NCI-H2029 (cell line): ENCODE measurements at places on chromosomes 12 and 14.

- DNase-seq = no peak
Observed at GRCh38 chr14:24863968-24864684, 185.8 kb downstream of the STXBP6 start.

DNA sequence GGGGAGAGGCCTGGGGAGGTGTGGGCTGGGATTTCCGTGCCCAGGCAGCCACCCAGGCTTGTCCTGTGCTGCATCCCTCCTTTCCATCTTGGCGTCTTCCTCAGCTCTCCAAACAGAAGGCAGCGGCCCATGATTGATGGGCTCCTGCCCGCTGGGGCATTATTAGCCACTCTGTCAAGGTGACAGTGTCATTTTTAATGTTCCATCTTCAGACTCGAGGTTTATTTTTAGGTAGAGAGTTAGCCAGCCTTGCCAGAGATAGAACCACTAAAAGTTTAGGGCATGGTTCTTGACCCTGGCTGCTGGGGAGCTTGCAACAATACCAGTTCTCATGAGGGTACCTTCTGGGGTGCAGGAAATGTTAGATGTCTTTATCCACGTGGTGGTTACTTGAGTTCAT is 90.1 kb downstream of the AACS start:
- no peak for DNase-seq

GRCh38 chr14:96338551-96338950 is 24.6 kb downstream of the ATG2B start:
- DNase-seq = no peak

DNA sequence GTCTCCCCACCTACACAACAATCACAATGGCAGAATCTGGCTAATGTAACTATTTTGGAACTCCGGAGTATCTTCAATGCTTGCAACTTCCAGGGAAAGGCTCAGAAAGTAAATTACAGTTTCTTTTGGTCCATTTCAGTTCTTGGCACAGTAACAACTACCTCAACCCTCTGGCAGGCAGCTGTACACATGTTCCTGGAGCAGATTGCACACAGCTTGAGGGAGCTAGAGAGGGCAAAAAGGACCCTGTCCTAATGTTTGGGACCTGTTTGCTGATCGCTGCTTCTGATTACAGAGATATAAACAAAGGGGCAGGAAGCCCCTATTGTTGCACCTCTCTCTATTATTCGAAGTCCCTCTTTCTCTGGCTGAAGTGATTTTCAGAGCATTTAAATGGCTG is 35.2 kb upstream of the SLC38A1 start:
- DNase-seq = no peak

- no peak for DNase-seq
Observed at GRCh38 chr12:49961111-49961922, at the start of gene AQP5. Gene AQP5, plus strand, starts transcription at chr12:49961872. Its CDS starts 146 bp downstream, at chr12:49962018.

GRCh38 chr12:80709811-80710726 is 2.6 kb downstream of the MYF6 start:
- DNase-seq = no peak

DNA sequence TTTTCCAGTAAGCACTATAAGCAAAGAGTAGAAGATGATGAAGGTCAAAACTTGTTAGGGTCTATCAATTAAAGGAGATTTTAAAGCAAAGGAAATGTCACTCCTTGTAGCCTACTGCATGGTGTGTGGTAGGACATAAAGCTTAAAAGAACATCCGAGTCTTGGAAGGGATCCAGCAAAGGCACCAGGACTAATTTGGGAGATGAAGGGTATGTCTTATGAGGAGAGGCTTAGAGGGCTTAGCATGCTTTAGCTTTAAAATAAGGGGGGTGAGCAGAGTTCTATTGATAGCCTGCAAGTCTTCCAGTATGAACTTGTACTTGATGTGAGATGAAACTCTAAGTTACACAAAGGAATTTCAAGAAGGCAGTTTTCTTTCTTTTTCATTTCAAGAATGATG is 11.8 kb upstream of the MYBPC1 start:
- DNase-seq = no peak

DNA sequence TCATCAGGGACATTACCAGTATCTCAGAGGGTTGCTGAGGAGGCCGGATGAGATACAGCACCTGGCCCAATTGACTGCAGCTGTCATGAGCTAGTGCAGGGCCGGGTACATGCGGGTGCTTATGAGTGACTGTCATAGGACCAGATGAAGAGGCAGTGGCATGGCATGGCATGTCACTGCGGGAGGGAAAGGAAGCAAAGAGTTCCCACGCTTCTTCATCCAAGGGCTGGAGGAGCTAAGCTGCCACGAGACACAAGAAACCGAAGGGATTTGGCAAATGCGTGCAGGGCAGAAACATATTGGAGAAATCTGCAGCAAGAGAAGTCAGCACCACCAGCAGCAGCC is 10.7 kb upstream of the GPX2 start:
- DNase-seq = no peak

- peak; percentile 86 for DNase-seq
Observed at GRCh38 chr14:101028971-101029667, 125.6 kb upstream of the RTL1 start.

- DNase-seq = no peak
Observed at GRCh38 chr12:93229494-93230325, 148.0 kb upstream of the NUDT4 start.

- DNase-seq = no peak
Observed at GRCh38 chr12:2998789-2999264, 39.6 kb downstream of the TEAD4 start.

DNA sequence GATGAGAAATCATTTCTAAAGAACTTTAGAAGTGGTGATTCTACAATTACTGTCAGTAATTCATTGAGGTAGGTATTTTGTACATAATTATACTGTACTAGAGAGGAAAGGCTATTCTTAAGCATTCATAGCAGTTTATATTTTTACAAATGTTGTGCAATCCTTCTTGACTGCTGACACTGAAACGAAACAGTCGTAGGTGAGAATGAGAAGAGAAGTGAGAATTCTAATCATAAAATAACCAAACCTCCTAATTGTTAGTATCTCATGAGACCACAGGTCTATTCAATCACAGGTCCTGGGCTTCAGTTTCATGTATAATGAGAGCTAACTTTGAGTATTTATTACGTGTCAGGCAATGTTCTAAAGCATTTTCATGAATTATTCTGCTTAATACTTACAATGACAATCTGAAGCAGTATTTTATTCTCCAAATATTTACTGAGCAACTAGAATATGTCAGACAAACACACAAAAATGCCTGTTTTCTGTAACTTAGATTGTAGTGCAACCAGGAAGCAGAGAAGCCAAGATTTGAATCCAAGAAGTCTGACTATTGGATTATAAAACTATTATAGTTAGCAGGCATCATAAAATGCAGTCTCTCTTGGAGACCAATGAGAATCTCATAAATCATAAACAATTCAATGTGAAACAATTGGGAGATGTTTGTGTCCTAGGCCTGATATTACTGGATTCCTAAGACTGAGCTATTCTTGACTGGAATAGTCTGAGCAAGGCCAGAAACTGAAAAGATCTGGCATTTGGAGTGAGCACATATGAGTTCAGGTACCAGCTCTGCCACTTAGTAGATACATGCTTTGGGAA is 24.3 kb downstream of the RERG start:
- no peak for DNase-seq

DNA sequence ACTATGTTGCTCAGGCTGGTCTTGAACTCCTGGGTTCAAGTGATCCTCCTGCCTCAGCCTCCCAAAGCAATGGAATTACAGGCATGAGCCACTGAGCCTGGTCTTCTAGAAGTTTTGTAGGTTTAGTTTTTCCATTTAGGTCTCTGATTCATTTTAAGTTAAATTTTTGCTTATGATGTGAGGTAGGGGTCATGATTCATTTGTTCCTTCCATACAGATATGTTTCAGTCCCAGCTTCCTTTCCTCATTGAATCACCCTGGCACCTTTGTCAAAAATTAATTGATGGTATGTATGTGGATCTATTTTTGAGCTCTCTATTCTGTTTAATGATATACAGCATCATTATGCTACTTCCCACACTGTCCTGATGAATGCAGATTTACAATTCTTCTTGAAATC is 25.6 kb upstream of the CABP1 start:
- DNase-seq = no peak

GRCh38 chr12:32104572-32105355 is 1.9 kb upstream of the BICD1 start:
- DNase-seq = no peak

DNA sequence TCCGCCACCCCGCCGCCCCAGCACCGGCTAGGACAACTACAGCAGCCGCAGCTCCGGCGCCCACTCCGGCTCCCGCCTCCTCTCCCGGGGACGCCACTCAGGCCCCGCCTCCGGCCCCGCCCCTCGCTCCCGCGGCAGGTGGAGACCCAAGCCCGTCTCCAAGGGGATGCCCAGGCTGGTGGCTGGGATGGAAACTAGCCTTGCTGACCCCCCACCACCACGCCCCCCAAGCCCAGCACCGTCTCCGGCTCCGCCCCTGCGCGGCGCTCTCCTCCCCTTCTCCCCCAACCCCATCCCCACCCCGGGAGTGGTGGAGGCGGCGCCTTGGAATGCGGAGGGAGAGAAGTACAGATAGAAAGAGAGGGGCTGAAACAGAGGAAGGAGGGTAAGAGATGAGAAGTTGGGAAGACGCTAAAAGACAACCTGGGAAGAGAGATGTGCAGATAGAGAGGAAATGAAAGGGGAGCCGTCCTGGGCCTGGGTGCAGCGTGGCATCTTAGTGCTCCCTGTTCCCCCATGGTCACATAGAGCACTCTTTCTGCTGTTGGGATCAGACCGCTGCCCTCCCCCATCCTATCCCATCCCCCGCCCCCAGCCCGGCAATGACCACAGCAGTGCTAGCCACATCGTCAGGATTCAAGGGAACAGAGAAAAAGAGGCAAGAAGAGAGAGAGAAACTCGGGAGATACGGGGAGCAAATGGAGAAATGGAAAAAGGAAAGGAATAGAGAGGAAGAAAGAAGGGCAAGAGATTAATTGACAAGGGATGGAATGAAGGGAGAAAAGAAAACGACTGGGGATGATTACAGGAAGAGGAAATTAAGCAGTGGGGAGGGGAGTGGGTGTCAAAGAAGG is at the start of gene ITGA7:
Gene ITGA7 (minus strand): TSS at position 64 of the 854 bp plus-strand sequence. CDS start 222 bp downstream, outside the sequence.
- DNase-seq = no peak

GRCh38 chr14:50320283-50320682 is 8.2 kb downstream of the DMAC2L start:
- no peak for DNase-seq

DNA sequence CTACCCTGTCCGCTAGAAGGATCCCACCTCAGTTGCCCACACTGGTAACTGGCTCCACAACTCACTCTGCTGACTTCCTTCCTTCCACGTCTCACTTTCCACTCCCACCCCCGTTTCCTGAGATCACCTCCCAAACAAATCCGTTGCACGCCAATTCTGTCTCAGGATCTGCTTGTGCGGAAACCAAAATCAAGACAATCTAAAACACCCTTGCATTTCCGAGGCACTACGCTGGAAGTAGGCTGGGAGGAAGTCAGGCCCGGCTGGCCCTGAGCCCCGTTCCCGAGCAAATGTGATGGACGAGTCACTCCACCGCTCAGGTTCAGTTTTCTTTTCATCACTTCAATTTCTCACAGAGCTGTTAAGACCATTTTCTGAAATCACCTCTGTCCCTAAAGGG is 23.1 kb downstream of the ABCB9 start:
- no peak for DNase-seq

- DNase-seq = no peak
Observed at GRCh38 chr12:118650586-118650960, 274.2 kb downstream of the SUDS3 start.

DNA sequence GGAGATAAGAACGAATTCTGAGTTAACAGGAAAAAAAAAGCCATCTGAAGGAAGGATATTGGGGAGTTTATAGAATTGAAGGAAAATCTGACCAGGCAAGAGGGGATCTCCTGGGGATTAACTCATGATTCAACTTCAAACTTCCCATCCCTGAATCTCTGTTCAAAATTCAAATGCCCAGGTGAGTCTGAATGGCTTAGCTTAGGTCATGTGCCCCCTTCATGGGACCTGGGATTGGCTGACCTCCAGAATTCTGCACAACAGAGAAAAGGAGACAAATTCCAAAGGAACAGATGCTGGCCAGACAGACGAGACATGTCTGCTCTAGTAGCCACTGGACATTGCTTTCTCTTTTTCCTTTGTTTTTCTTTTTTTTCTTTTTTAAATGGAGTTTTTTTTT is 26.2 kb upstream of the TMED10 start:
- DNase-seq = no peak

GRCh38 chr14:75013290-75013689 is 10.6 kb downstream of the EIF2B2 start:
- no peak for DNase-seq

DNA sequence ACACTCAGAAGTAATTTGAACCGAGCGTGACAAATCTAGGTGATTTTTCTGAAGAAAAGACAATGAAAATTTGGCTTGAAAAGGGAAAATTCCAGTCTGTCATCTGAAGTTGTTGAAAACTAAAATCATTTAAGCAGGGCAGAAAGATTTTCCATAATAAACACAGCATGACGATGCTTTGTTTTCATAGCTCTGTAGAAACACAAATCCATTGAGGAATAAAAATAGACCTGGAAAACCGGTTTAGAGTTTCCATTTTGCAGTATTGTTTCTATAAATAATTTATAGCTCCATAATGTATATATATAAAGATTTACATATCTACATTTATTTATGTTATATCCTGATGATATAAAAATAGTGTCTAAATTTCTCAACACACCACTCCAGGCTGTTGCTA is 1918.5 kb upstream of the FLRT2 start:
- no peak for DNase-seq

- DNase-seq = peak; percentile 65
Observed at GRCh38 chr12:116958402-116959197, 47.9 kb downstream of the FBXW8 start.

GRCh38 chr12:93868771-93869170 is 191.6 kb downstream of the CRADD start:
- no peak for DNase-seq

- peak; percentile 38 for DNase-seq
Observed at GRCh38 chr12:117155278-117156060, 34.8 kb downstream of the FBXO21 start.

DNA sequence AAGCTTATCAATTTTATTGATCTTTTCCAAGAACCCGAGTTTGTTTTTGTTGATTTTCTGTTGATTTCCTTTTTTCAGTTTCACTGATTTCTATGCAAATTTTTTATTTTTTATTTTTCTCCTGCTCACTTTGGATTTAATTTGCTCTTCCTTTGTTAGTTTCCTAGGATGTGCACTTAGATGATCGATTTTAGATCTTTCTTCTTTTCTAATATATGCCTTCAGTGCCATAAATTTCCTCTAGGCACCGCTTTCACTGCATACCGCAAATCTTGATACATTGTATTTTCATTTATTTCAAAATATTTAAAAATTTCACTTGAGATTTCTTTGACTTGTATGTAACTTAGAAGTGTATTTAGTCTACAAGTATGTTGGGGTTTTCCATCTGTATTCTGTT is 9.5 kb downstream of the TOGARAM1 start:
- DNase-seq = no peak

GRCh38 chr14:101070540-101071492 is 167.3 kb upstream of the RTL1 start:
- DNase-seq = no peak

GRCh38 chr14:58243790-58244555 is 670 bp upstream of the PSMA3 start:
- peak; percentile 71 for DNase-seq

- DNase-seq = no peak
Observed at GRCh38 chr12:53295891-53296219, 513 bp downstream of the PFDN5 start.

- peak; percentile 54 for DNase-seq
Observed at GRCh38 chr12:63151623-63152320, 771 bp upstream of the AVPR1A start.

- DNase-seq = no peak
Observed at GRCh38 chr12:14399871-14400270, 34.4 kb downstream of the ATF7IP start.

GRCh38 chr14:61780125-61780524 is 17.9 kb downstream of the SNAPC1 start:
- DNase-seq = no peak

GRCh38 chr14:65517635-65518542 is 105.4 kb downstream of the FUT8 start:
- DNase-seq = no peak
